ENCODE measurements at places on chromosomes 11 and 22.
A peak's percentile ranks its signal among the peaks of the same experiment; 100 is the strongest.

DNA sequence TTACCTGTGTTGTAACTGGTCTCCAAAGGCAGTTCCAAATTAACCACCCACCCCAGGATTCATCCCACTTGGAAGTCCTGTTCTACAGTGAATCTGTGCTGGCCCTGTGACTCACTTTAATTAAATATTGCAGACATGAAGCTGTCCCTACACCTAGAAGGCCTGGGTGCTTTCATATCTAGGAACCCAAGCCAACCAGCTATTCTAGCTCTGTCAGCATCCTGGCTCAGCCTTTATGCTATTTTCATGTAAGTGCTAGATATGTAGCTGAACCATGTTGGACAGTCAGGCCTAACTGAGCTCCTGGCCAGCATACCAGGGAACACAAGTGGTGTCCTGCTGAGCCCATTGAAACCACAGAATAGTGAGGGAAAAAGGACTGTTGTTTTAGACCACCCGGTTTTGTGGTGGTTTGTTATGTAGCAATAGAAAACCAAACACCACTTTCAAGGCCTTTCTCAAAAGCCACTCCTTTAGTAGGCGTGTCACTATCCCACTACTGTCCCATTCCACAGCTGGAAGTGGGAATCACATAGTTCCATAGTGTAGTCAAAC, 30.3 kb downstream of the CNTF start:
- no peak for DNase-seq

- DNase-seq = no peak
Measured at GRCh38 chr22:37155971-37156370, 6.3 kb upstream of the IL2RB start.

DNA sequence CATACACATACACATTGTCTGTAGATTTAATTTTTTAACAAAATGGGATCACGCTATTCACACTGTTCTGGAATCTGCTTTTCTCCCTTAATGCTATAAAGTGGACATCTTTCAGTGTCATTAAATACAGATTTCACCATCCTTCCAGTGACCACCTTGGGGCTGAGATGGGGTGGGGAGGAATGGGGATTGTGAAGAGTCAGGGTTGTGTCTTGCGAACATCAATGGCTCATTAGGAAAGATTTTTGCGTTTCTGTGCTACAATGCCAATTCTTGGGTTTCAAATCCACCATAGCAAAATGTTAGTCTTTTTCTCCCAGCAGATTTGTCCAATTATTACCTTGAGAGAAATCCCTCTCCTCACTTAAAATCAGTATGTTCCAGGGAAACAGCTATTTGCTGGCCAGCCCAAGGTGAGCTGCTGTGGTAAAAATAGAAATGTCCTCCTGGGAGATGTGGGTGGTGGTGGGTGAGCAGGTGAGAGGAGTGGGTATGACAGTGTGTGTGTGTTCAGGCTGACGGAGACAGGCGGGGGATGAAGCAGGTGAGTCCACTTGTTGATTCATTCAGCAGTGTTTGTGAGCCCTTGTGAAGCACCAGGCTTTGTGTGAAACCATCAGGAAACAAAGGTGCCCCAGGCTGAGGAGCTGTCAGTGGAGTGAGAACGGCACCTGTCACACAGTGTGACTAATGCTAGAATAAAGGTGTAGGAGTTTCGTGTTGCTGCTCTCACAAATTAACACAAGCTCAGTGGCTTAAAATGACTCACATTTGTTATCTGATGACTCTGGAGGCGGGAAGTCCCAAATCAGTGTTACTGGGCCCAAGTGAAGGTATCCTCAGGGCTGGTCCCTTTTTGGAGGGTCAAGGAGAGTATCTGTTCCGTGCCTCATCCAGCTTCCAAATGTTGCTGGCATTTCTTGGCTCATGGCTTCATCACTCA, 1.7 kb upstream of the CBX6 start:
- DNase-seq = peak; percentile 63

- DNase-seq = peak; percentile 30
Measured at GRCh38 chr11:61516675-61517572, 8.4 kb downstream of the LRRC10B start.

DNA sequence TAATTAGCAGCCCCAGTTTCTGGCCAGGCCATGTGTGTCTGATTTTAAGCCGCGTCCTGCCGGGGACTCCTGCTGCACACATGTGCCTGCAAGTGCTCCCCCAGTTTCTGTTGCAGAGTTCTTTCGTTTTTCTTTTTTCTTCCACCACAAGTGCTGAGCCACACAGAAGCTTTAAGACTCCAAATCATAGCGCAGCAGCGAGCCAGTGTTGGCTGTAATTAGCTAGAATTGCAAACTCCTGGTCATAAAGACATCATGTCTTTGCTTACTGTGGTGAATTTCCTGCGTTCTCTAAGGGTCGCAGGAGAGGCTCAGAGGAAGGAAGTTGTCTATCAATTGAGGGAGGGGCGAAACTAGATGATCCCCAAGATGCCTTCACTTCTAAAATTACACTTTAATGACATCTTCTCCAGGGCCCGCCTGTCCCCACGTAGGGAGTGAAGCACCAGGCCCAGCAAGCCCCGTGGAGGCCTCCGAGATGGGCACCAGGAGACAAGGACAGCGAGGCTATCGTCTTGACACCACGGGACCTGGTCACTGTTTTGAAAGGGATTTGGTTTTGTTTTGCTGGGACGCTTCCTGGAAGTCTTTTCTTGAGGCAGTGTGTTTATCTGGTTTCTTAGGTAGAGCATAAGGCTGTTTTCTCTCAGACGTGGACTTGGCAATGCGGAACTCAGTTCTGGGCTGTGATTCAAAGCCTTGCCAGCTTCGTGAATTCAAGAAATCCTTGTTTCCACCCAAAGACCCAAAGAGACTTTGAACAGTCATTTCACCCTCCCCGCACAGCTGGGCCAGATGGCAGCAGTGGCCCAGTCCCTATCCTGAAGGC, 71.8 kb downstream of the UBASH3B start:
- no peak for DNase-seq

GRCh38 chr11:6615046-6615445, 3.0 kb upstream of the TAF10 start:
- no peak for DNase-seq

- DNase-seq = no peak
Measured at GRCh38 chr11:114166897-114167323, 107.4 kb downstream of the ZBTB16 start.

DNA sequence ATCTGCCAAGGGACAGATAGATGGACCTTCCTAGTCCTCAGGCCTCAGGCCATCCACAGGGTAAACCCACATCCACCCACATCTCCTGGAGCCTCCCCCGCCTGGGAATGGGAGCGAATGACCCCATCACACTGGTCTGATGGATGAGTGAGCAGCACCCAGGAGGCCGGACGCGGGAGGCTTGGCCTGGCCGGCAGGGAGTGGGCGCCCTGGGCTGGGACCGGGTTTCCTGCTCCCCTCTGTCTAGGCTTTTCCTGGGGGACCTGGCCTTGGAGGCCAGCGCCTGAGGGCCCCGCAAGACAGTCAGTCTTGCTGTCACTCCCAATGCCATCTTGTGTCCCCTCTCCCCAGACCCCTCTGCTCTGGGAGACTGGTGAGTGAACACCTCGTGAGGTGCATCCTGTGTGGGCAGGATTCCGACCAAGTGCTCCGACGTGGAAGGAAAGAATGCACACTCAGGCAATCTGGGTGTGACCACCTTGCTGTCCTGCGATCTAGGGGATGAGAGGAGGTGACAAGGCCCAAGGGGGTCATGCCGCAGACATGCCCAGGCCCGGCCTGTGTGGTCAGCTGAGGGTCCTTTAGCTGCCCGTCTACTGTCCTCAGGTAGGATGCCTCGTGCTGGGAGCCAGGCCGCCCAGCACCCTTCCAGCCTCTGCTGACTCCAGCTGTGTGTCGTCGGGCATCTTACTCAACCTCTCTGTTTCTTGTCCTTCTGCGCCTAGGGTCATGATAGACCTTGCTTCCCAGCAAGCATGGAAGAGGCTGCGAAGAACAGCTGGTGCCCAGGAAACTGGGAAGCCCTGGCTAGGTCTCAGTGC, 26.5 kb upstream of the WNT7B start:
- DNase-seq = no peak

DNA sequence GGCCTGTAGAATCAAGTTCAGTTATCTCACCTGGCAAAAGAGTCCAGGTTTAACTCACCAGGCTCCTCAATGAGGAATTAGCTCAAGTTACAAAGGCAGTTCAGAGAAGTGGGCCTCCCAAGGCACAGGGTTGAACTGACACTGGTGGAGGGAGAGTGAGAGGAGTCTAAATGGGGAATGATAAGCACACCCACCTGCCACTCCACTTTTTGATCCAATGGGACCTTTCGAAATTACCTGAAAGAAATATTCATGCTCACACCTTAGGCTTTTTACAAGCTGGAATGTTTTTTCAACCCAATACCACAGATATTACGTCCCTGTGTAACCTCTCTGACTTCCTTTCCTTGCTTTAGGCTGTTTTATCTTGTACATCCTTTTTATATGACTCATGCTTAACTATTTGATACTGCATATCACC, 642.7 kb upstream of the TENM4 start:
- no peak for DNase-seq

DNA sequence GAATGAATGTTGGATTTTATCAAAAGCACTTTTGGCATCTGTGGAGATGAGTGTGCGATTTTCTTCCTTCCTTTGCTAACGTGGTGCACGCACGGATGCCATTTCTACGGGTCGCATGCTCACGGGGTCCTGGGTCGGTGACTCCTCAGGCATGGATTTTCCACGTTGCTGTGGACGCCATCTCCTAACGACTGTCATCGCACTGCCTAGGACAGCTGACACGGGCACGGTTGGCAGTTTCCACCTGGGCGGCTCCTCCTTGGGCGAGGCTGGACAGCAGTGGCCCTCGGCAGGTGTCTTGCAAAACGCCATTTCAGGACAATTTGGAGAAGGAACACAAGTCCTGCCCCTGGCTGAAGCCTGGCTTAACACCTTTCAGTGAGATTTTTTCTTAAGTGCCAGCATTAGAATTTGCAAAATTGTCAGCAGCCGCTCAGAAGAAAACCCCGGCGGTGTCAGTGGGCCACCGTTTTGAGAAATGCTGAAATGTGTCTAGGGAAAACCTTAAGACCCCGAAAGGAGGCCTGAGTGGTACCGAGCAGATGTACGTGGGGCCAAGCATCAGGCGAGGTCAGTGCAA, 34.7 kb upstream of the TOLLIP start:
- no peak for DNase-seq

- no peak for DNase-seq
Measured at GRCh38 chr11:103608566-103608965, 427.9 kb upstream of the DDI1 start.

DNA sequence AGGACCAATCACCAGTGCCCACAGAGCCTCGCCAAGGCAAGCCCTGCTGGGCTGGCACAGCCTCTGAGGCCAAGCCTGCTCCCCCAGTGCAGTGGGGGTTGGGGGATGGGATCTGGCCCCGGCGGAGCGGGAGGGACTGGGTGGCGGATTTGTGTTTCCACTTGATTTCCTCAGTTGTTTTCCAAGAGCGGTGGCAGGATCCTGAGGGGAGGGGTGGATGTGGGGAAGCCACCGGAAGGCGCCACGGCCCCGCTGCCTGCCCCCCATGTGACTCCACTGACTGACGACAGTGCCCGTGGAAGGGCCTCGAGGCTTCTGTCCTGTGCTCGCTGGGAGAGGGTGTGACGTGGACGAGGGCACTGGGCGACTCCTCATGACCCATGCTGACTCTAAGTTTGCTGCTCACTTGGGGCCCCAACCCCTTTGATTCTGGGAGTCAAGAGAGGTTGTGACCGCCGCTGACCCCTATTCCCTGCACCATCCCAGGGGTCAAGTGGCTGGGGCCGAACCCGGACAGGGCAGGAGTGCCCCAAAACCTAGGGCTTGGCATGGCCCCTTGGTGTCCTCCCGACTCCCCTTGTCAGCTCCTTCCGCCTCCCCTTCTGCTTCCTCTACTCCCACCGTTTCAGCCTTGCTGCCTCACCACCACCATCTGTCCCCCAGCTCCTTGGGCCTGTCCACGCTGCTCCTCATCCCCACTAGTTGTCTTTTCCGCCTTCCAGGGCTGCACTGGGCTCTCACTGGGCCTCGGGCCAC, 23.5 kb upstream of the PICK1 start:
- DNase-seq = no peak

DNA sequence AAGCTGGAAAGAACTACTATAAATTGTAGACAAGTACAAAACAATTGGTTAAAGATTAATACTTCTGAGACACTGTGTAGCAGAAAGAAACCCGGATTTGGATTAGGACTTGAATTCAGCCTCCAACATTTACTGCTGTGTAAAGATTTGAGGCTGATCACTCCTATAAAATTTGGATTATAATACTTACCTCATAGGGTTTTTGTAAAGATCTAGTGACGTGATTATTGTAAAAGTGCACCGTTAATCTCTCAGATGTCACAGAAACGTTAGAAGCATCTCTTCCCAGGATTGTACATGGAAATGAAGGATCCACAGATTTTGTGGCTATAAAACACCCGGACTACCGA, 323 bp upstream of the HIKESHI start:
- no peak for DNase-seq

DNA sequence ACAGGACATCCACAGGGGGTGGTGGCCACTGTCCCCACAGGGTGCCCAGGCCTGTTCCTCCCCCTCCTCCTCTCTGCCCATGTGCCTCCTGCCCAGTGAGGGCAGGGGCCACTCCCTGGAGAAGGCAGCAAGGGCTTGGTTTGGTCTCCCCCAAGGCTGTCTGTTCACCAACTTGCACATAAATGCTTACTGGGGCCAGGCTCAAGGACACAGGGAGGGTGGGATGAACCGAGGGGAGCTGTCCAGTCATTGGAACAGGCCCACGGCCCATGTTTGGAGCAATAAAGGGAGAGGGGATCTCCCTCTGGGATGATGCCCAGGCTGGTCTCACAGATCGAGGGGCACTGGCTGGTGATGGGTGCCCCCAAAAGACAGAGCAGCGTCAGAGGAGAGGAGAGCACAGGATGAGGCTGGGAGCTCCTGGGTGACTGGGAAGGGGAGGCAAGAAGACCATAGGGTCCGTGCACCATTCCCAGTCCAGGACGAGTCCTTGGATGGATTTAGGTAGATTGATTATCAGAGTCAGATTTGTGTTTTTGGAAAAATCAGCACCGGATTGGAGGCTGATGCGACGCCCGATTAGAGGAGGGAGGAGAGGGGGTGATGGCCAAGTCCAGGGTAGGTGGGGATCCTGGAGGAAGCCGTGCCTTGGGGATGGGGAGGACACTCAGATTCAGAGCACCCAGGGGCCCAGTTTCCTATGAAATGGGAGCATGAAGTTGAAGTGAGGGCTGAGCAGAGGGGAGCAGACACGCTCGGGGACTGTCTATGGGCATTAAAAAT, 1.1 kb downstream of the IGLL5 start:
- DNase-seq = no peak

All from activated T-helper 1 cell treated with anti-CD3 and anti-CD28 coated beads, Interleukin-2, amount 50 U/mL, for 16 hours (primary cell).